ENCODE measurements at places on chromosomes 7 and 10. TPM values are rescaled to one million over a fixed set of nuclear protein-coding genes. Genes with fewer than 3 reads are reported as not detected.

Gene GIMAP5
- not detected for total RNA-seq

Gene FAM25G
- total RNA-seq: not detected

Gene OR6V1
- not detected for total RNA-seq

Gene NUTM2E
- total RNA-seq: not detected

Gene CALML3
- total RNA-seq: not detected

Gene SAMD9
- 74.8 TPM for total RNA-seq

Gene FBXL13
- total RNA-seq: 1.3 TPM

Gene MEIG1
- total RNA-seq: not detected

Gene GIMAP4
- not detected for total RNA-seq

Gene TMEM60
- 12.5 TPM for total RNA-seq

Gene TYW1B
- 2.4 TPM for total RNA-seq

Gene ZNF365
- 4.0 TPM for total RNA-seq

Gene SEMA3E
- total RNA-seq: 21.8 TPM

Gene BAIAP2L1
- total RNA-seq: 55.8 TPM

Gene ASAH2
- 3.3 TPM for total RNA-seq

Gene SPDYE2B
- total RNA-seq: not detected

Gene CUZD1
- total RNA-seq: 0.93 TPM

Gene C10orf67
- 0.45 TPM for total RNA-seq

Gene CCDC136
- total RNA-seq: 2.2 TPM

Gene POM121L12
- total RNA-seq: not detected

Gene CC2D2B
- total RNA-seq: not detected

Gene ZNF804B
- total RNA-seq: not detected

Gene TMEM209
- total RNA-seq: 26.8 TPM

Data from Calu3 (cell line).